Activated T-helper 9 cell treated with anti-CD3 and anti-CD28 coated beads, Interleukin-2, amount 50 U/mL, for 16 hours (primary cell): ENCODE measurements at places on chromosomes 4 and X.

DNA sequence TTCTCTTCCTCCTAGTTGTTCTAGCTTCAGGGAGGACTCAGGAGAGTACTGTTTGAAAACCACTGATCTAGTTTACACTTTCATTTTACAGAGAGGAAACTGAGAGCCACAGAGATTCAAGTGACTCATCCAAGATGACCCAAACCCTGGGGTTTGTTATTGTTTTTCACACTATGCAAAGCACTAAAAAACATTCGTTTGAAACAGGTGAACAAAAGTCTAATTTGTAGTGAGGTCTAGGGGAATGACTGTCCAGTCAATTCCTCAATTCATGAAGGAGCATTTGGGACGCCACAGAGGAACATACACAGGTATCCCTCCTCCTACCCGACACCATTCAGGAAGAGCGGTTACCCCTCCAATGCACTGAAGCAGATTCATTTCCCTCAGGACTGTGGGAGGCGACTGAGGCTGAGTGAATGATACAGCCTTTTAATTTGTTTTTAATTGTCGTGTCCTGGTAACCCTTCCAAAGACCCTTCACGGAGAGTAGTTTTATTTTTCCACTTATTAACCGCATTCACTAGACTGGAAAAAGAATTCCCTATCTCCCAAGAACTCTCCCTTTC, 30.3 kb downstream of the TLR10 start:
- DNase-seq = no peak

DNA sequence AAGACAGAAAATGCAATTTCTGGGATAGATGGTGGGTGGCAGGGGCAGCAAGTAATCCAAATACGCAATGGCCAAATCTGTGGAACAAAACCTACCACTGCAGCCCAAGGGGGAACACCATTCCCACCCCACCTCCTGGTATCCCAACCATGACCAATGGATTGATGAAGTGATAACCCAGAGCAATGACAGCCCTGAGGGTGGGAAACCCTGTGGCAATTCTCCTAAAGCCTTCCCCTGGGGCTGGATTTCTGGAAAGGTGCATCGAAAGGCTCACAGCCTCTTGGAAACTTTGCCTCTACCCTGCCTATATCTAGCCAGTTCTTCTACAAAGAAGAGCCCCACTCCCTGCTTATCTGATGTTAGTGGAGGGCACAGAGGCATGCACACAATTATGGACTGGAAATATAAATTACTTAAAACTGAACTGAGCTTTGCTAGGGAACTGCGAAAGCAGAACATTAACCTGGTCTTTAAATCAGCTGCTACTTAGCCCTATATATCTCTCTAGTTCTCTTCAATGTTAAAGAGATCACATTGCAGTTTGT, 59.9 kb upstream of the TXK start:
- no peak for DNase-seq

DNA sequence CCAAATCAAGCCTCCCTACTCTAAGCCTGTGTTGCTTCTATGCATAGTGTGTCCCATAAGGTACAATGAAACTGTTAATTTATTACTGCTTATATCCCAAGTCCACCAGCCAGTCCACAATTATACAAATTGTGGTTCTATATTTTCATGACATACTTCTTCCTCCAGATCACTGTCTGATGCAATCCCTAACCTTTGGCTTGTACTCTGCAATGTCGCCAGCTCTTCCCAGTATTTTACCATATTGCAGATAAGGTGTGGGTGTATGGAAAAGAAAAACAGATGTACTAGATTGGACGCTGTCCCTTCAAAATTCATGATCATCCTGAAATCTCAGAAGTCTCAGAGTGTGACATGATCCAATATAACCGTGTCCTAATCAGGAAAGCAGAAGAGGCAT, 286.2 kb downstream of the GASK1B start:
- DNase-seq = no peak

- DNase-seq = no peak
Observed at GRCh38 chr4:59612235-59612634, 1587.9 kb upstream of the ADGRL3 start.

DNA sequence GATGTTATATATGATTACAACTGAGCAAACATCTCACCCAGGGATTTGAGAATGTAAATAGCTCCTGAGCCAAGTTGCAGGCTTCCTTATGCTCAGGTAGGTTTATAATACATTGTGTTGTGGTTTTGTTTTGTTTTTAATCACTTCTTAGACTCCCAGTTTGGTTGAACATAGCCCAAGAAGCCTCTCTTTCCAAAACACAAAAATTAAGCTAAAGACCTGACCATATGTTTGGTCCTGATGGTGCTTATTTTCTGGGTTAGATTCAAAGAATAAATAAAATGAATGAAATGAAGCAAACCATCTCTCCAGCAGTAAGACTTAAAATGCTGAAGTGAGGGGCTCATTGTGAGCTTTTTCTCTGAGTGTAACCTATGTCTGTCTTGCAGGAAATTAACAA, 93.5 kb downstream of the GRXCR1 start:
- DNase-seq = no peak
